ENCODE measurements at places on chromosomes 7 and 10. TPM values are rescaled to one million over a fixed set of nuclear protein-coding genes. Genes with fewer than 3 reads are reported as not detected.
A peak's percentile ranks its signal among the peaks of the same experiment; 100 is the strongest.

FKBP9 gene
- 234 TPM for total RNA-seq

GIMAP4 gene
- total RNA-seq = not detected

ATP6V0E2 gene
- total RNA-seq = 54.8 TPM

ACHE gene
- total RNA-seq = 0.21 TPM

SFMBT2 gene
- total RNA-seq = 0.12 TPM

CAMK1D gene
- 2.0 TPM for total RNA-seq

OSBPL3 gene
- total RNA-seq = 68.8 TPM

VAX1 gene
- total RNA-seq = not detected

DGKI gene
- 1.6 TPM for total RNA-seq

GRCh38 chr10:119860866-119861607 is 11.6 kb downstream of the MCMBP start:
- peaks cover 21% of the 10 kb centered on the region for H3K36me3 ChIP-seq
- H3K27ac ChIP-seq = no peak overlapping the region
- H3K4me1 ChIP-seq = peaks cover 58% of the 10 kb centered on the region
- H3K27me3 ChIP-seq = no peaks in the 10 kb centered on the region
- no peak overlapping the region for H3K4me3 ChIP-seq

DNA sequence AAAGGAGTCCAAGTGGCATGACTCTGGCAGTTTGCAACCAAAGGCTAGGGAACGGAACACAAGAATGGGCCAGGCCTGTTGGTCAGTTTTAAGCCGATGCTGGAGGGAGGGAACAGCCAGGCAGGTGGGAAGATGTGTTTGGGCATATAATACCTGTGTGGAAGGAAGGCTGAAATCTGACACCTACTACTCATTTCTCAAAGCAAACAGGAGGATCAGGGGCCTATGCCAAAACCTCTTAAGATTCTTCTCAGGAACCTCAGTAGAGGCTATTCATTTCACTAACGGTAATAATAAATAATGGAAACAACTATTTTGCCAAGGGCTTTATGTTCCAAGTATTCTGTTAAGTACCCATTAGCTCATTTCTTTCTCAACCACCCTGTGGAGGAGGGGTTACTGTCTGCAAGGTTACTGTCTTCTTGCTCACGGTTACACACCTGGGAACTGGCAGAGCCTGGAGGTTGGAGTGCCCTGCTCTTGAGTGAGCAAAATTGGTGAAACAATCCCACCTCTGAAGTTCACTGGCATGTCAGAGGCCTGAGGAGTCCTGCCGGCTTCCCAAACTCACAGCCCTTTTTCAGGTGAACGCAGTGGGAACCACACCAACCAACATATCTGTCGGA is 35.5 kb downstream of the GOT1 start:
- H3K4me3 ChIP-seq = peak overlapping the region; percentile 79
- H3K36me3 ChIP-seq = peaks cover 28% of the 10 kb centered on the region
- DNase-seq = no peak
- H3K4me1 ChIP-seq = peaks cover 70% of the 10 kb centered on the region

- peaks cover 8% of the 10 kb centered on the region for H3K4me1 ChIP-seq
- DNase-seq = peak; percentile 52
- H3K27me3 ChIP-seq = no peaks in the 10 kb centered on the region
- no peak overlapping the region for H3K4me3 ChIP-seq
Observed at GRCh38 chr7:157250605-157251228, 86.1 kb upstream of the DNAJB6 start.

- H3K4me1 ChIP-seq = peaks cover 6% of the 10 kb centered on the region
- DNase-seq = no peak
- no peak overlapping the region for H3K27ac ChIP-seq
- H3K27me3 ChIP-seq = no peaks in the 10 kb centered on the region
- H3K36me3 ChIP-seq = no peaks in the 10 kb centered on the region
Observed at GRCh38 chr10:63586043-63586442, 64.8 kb downstream of the REEP3 start.

- no peaks in the 10 kb centered on the region for H3K4me1 ChIP-seq
- no peak overlapping the region for H3K4me3 ChIP-seq
- H3K27ac ChIP-seq = no peak overlapping the region
- no peak for DNase-seq
Observed at GRCh38 chr10:59995862-59996261, 89.5 kb upstream of the CCDC6 start.

DNA sequence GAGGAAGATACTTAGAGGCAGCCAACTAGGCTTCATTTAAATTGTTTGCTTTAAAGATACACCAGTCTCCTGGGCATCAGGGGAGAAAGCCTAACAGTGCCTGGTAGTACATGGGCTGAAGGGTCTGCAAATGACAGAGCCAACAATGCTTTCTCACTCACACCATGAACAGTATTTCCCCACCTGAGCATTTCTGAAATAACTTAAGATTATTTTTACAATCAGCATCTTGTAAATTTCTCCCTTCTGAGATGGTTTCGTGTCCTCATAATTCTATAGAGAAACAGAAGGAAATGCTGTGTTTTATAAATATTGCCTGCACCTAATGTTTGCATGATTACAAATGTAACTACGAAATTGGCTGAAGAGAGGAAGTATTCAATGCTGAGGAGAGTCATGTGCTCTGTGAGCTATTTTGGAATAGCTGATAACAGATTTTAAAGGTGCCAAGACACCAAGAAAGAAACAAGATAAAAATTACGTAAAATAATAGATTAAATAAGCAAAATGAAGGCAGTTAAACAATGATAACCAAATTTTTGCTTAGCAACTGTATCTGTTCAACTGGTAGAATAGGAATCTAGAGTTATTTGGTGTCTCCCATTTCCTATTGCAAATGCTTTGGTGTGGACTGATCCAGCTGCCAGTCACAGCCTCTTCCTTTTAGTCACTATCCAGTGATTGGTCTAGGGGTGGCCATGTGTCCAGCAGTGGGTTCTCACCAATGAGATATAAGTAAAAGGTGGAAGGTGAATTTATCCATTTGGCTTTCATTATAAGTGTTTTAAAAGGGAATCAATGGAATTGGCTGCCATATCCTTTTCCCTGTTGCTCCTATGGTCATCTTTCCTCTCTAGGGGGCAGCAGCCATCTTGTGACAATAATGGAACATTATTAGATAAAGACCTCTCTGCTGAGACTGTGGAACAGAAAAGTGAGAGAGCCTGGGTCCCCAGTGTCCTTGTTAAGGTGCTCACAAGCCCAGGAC is 167.9 kb upstream of the SLC26A5 start:
- DNase-seq = no peak
- H3K27me3 ChIP-seq = peaks cover 10% of the 10 kb centered on the region
- H3K4me1 ChIP-seq = peaks cover 11% of the 10 kb centered on the region
- H3K27ac ChIP-seq = no peak overlapping the region

DNA sequence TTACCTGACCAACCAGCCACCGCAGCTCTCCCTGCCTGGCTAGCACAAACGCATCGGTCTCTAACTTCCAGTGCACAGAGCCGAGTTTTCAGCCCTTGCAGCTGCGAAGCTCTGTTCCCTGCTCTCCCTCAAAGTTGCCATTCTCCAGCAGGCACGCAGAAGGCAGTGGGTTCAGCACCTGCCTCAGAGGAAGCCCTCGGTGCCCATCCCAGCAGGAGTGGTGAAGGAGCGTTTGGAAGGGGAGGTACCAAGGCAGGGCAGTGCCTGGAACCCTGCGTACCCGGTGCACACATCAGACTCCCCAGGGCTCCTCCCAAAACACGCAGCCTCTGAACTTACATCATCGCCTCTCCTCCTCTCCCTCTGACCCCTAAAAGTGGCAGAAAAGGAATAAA is 1.7 kb upstream of the STK32C start:
- no peak overlapping the region for H3K27ac ChIP-seq
- peaks cover 5% of the 10 kb centered on the region for H3K27me3 ChIP-seq
- H3K36me3 ChIP-seq = peaks cover 10% of the 10 kb centered on the region
- DNase-seq = no peak

DNA sequence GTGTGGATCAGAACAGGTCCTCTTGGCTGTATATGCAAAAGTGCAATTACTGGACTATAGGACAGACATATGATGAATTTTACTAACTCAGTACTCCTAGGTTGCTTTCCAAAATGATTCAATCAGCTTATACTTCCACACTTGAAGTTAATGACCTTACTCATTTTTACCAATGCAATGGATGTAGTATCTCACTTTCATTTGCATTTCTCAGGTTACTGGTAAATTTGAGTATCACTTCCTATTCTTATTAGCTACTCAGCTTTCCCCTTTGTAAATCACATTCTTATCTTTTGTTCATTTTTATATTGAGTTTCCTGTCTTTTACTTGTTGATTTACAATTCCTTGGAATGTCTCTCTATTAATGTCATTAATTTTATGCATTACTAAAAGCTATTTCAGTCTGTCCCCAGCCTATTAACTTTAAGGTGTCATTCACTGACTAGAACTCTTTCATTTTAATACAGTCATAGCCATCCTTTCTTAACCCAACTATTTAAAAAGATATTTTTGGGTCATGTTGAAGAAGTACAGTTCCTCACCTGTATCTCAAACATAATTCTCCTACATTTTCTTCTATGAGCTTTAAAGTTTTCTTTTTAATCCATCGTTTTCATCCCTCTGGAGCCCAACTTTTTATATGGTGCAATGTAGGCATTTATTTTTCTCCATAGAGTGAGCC is 88.6 kb downstream of the VIM start:
- H3K36me3 ChIP-seq = no peaks in the 10 kb centered on the region
- H3K27ac ChIP-seq = no peak overlapping the region
- no peak for DNase-seq
- no peak overlapping the region for H3K4me3 ChIP-seq

GRCh38 chr7:73470208-73470607 is 36.6 kb downstream of the FZD9 start:
- H3K4me1 ChIP-seq = no peaks in the 10 kb centered on the region
- no peak overlapping the region for H3K27ac ChIP-seq
- no peak overlapping the region for H3K4me3 ChIP-seq
- no peaks in the 10 kb centered on the region for H3K27me3 ChIP-seq
- DNase-seq = no peak

DNA sequence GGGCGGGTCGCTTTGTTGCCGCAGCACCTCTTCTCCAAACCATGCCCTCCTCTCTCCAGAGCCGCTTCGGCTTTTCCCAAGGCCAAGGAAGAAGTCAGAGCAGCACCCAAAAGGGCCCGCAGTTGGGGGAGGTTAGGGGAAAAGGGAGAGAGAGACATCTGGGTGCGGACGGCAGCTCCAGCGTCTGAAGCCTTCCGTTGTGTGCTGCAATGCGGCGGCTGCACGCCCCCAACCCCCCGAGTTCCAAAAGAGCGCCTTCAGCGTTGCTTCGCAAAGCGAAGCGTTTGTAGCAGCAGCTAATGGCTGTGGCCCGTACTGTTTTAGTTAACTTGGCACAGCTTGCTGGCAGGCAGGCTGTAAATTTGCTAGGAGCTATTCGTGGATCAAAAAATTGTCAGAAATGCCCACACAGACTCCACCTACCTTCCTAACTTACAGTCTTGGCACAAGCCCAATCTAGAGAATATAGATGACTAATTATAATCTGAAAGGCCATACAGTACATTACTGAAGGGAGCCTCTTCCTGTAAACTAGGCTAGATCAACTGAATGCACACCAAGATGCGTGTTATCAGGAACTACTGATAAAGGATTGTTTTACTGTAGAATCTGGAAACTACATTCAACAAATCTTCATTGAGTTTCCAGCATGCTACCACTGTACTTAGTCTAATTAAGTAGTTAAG is 1.1 kb upstream of the KBTBD2 start:
- peaks cover 44% of the 10 kb centered on the region for H3K4me1 ChIP-seq
- peak overlapping the region; percentile 95 for H3K27ac ChIP-seq

- no peak overlapping the region for H3K4me3 ChIP-seq
- H3K4me1 ChIP-seq = no peaks in the 10 kb centered on the region
- DNase-seq = no peak
- no peak overlapping the region for H3K27ac ChIP-seq
Observed at GRCh38 chr7:23266918-23267317, 20.3 kb downstream of the GPNMB start.
